ENCODE measurements at places on chromosomes 6 and 20.

DNA sequence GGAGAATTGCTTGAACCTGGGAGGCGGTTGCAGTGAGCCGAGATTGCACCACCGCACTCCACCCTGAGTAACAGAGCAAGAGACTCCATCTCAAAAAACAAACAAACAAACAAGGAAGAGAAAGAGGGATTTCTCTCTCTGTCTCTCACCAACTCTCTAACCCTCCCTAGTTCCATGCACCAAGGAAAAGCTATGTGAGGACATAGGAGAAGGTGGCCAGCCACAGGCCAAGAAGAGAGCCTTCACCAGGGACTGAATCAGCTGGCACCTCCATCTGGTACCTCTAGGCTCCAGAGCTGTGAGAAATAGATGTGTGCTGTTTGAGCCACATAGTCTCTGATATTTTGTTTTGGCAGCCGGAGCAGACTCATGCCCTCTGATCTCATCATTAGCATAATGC, 9.0 kb upstream of the FAM110A start:
- DNase-seq, result no peak

DNA sequence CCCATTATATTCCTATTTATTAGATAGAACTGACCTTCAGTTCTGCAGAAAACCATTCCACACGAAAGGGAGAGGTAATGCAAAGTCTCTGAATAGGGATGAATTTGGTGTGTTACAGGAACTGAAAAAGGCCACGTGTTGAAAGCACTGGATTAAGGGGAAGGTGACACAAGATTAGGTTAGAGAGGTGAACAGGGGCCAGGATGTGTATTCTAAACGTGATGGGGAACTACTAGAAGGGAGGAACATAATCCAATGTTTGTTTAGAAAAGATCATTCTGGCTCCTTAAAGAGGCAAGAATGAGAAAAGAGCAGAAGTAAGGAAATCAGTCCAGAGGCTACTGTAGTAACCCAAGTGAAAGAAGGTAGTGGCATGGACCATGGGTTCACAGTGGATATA, 6.3 kb upstream of the ZKSCAN8 start:
- DNase-seq, result no peak

DNA sequence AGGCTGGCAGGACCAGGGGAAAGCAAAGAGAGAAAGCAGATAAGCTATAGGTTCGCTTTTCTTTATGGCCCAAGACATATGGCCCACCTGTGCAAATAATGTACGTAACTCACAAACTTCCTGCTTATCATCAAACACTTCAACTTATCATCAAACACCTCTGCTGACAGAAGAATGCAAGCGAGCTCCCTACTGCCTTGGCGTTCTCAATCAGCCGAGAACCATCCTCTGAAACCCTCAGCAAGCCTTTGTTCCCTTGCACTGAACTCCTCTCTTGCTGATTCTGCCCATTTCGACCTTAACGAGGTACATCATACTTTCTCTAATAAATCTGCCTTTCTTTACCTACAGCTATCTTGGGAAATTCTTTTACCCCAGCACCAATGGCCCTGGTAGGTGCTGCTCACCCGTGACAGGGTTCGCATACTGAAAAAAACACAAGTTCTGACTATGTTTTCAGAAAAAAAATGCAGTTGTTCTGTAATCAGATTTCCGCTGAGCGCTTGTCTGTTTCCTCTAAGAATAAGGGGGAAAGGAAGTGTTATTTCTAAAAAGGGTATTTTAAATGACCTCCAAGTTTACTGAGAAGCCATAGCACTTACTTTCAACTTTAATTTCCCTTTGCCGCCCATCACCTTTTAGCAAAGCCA, 28.3 kb downstream of the SERPINB6 start:
- DNase-seq, result no peak

DNA sequence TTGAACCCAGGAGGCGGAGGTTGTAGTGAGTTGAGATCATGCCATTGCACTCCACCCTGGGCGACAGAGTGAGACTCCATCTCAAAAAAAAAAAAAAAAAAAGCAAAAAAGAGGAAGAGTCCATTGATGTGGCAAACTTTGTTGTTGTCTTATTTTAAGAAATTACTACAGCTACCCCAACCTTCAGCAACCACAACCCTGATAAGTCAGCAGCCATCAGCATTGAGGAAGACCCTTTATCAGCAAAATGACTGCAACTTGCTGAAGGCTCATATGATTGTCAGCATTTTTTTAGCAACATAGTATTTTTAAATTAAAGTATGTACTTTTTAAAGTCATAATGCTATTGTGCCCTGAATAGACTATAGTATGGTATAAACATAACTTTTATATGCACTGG, 48.8 kb downstream of the ZFP64 start:
- no peak for DNase-seq

DNA sequence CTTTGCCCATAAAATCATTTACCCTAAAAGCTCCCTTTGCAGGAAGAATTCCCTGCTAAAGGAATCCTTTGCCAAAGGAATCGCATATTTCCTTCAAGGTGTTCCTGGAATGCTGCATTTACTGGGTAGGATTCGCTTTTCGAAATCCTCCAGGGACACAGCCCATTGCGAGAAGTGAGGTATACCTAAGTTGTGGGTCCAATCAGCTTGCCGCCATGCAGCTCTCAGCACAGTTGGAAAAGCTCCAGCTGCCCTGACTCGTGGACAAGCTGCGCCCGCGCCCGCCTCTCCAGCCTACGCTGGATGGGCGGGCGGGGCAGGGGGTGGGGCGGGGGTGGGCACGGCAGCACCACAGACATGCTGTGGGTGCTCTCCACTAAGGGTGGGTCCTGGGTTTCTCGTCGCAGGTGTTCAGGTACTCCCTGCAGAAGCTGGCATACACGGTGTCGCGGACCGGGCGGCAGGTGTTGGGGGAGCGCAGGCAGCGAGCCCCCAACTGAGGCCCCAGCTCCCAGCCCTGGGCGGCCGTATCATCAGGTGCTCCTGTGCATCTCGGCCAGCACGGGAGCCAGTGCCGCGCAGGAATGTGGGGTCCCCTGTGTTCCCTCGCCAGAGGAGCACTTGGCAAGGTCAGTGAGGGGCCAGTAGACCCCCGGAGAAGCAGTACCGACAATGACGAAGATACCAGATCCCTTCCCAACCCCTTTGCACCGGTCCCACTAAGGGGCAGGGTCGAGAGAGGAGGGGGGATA, 1.4 kb downstream of the NNAT start:
- no peak for DNase-seq

- no peak for DNase-seq
Observed at GRCh38 chr20:20463933-20464374, 96.0 kb downstream of the INSM1 start.

DNA sequence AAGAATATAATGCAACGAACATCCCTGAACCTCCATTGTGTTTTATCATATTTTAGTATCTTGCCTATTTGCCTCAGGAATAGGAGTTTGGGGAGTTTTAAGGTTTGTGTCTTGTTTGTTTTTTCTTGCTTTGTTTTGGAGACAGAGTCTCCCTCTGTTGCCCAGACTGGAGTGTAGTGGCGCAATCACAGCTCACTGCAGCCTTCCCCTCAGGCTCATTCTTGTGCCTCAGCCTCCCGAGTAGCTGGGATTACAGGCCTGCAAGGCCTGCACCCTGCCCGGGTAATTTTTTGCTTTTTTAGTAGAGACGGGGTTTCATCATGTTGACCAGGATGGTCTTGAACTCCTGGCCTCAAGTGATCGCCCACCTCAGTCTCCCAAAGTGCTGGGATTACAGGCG, 63.3 kb upstream of the CARMIL1 start:
- no peak for DNase-seq

DNA sequence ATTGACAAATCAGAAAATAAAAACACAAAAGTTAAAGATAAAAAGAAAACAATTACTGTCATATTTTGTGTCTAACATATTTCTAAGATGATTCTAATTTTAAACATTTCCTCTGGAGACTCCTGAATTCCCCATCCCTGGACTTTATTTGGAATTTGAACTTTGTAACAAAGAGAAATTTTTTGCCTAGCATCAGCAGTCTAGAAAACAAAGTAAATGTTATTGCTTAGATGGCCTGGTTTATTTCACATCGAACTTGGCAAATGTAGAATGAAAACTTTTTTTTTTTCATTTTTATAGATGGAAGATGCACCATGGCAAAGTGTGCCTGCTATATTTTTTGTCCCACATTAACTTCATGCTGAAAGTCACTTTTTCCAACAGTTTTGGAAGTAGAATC, 159.1 kb downstream of the TBX18 start:
- no peak for DNase-seq

DNA sequence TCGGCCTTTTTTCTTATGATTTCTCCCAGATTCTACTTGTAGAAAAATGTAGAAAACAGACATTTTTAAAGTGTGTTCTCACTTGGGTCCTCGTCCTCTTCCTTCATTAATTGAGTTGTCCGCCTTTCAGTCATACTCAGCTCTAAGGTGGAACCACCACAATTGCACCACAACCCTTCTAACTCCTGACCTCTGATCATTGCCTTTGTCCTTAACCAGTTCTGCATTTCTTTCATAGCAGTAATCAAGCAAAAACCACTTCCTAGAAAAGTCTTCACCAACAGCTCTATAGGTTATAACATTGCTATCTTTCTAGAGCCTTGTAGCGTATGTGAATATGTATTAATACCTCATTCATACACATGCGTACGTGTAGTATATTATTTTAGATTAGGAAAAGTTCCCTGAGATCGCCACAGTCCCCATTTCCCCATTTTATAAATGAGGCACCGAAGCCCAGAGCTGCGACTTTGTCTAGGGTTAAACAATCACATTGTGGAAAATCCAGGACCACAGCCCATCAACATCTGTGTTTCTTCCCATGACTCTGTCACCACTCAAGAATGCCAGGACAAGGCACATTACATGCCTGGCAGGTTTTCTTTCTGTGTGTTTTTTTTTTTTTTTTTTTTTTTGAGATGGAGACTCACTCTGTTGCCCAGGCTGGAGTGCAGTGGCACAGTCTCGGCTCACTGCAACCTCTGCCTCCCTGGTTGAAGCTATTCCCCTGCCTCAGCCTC, 175.5 kb downstream of the BTBD3 start:
- no peak for DNase-seq

- DNase-seq, result no peak
Observed at GRCh38 chr6:56087421-56087820, 160.0 kb downstream of the COL21A1 start.

DNA sequence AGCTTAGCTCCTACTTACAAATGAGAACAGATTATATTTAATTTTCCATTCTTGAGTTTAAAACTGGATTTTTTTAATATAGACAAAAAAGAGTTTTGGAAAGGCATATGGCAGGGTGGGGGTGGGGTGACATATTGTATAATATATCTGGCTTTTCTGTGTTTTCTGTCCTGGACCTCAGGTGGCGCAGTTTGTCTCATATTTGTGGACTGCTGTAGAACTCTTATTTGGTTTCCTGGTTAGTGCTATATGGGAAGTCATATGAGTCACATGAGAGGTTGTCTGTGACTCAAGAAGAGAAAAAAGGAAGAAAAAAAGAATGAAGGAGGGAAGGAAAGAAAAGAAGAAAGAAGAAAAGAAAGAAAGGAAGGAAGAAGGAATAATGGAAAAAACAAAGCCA, 131.8 kb downstream of the CLVS2 start:
- no peak for DNase-seq

DNA sequence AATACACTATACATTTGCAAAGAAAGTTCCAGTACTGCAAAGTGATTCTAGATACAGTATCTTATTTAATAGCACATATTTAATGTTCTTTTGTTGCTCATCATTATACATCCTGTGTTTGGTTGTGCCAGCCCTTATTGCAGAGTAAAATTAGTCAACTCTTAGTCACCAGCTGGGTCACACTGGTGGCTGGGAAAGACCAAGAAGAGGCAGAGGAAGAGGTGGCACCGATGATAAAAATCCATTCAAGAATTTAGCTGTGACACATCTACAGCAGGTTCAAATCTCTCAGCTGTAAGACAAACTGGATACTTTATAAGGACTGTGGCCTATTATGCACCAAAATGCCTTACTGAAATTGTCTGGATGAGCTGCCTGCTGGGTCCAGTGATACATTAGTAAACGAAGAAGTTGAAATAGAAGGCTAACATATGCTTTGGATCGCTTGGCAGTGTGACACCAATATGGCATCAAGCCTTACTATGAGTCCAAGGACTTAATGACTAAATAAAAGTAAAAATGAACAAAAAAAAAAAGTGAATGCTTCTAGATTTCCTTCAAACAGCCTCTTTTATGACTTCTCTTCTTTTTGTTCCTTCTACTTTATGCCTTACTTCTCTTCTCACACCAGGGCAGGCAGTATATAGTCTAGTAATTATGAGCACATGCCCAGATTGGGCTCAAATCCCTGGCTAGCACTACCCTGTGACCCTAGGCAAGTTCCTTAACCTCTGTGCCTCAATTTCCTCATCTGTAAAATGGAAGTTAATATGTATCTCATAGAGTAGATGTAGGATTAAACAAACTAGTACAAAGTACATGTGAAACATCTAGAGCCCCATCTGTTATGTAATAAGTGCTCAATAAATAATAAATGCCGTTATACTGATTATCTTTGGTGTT, 29.4 kb upstream of the RNF8 start:
- no peak for DNase-seq

- DNase-seq, result no peak
Observed at GRCh38 chr6:120965814-120966213, 368.5 kb downstream of the TBC1D32 start.

- no peak for DNase-seq
Observed at GRCh38 chr20:36812594-36813463, 39.3 kb upstream of the DSN1 start.

DNA sequence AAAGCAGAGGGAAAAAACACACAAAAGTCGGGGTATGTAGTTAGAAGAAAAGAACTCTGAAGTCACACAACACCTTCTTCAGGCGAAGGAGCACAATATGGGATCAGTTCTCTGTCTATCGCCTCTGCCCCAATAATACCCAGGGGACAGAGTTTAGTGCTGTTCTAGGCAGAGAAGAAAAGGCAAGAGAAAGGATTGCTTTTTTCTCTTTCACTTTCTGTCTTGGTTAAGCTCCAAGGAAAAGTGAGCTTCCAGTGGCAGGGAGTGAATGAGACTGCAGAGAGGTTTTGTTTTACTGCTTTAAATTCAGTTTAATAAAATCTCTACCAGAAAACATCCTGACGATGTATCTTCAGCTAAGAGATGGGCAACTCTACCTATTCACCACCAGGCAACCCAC, 86.6 kb upstream of the STXBP5 start:
- no peak for DNase-seq

DNA sequence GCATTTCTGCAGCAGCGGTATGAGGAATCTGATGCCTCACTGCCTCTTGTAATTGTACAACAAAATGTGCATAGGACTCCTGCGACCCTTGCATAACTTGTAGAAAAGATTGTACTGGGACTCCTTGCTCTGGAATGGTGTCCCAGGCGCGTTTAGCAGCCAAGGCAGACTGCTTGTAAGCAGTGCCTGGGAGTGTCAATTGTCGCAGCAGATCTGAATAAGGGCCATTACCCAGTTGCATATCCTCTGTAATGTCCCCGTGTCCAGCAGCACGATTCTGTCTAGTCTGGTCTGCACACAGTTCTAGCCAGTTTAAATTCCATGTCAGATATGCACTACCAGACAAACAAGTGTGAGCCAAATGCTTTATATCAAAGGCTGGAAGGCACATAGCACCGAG, 70.7 kb upstream of the BTN3A2 start:
- no peak for DNase-seq

Measured in GM04504 (cell line).